Stimulated activated naive CD4-positive, alpha-beta T cell (primary cell): ENCODE measurements at places on chromosomes 4 and X.

- DNase-seq: no peak
Measured at GRCh38 chr4:136812100-136812880, 720.0 kb downstream of the PCDH18 start.

DNA sequence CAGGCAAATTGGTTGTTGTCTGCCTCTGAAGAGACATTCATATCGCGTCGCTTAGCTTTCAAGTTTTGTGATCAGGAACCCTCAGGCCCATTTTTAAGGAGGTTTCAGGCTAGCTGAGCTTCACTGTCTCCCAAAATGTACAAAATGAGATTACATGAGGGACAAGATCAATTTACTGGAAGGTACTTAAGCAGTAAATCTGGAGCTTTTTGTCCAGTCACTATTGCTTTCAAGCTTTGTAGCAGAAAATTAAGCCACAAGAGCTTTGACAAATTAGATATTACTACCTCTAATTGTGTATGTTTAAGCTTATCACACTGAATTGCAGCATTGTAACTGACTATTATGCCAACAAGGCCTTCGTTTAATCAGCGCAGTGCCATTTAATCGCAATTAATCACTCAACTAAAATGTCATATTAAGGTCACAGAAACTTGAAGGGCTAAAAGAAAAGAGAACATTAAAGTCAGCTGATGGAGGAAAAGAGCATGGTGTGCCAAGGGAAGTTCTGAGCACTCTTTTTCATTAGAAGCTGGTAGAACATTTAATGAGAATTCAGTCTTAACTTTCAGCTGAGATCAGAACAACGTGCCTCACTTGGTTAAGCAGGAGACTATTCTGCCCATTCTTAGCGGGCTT is 353.0 kb downstream of the FBXO8 start:
- no peak for DNase-seq

GRCh38 chr4:7244751-7245320 is 52.5 kb downstream of the SORCS2 start:
- DNase-seq: no peak

- DNase-seq: no peak
Measured at GRCh38 chr4:180304321-180304720, 1938.9 kb upstream of the TENM3 start.

DNA sequence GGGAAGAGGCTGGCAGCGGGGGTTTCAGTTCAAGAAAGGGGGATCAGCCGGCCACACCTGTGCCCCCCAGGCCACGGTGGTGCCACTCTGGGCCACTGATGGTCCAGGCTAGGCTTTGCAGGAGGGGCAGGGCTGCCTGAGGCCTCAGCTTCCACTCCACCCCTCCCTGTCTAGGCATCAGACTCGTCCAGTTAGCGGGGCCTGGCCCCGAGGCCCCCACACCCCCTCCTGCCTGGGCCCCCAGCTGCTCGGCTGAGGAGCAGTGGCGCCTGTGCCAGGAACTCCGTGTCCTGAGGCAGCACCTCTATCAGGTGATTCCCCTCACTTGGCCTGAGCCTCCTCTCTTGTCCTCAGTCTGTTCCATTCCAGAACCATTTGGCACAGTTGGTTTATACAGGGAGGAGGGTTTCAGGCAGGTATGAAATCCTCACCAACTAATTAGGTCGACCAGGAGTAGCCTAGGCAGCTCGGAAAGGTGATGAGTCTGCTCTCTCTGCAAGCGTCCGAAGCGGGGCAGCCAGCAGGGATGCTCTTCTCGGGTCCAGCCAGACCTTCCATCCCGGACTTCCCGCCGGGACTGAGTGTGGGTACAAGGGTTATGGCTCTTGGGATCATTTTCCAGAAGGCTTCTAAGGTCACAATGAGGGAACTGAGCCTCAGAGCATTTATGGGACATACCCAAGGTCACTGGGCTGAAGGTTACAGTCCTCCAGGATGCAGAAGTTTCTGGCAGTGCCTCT is 2.1 kb downstream of the NSG1 start:
- no peak for DNase-seq

GRCh38 chrX:48835524-48836329 is at the start of gene PCSK1N:
PCSK1N (minus strand) TSS chrX:48835610; CDS start chrX:48835532, 78 bp downstream.
- DNase-seq: peak; percentile 49

DNA sequence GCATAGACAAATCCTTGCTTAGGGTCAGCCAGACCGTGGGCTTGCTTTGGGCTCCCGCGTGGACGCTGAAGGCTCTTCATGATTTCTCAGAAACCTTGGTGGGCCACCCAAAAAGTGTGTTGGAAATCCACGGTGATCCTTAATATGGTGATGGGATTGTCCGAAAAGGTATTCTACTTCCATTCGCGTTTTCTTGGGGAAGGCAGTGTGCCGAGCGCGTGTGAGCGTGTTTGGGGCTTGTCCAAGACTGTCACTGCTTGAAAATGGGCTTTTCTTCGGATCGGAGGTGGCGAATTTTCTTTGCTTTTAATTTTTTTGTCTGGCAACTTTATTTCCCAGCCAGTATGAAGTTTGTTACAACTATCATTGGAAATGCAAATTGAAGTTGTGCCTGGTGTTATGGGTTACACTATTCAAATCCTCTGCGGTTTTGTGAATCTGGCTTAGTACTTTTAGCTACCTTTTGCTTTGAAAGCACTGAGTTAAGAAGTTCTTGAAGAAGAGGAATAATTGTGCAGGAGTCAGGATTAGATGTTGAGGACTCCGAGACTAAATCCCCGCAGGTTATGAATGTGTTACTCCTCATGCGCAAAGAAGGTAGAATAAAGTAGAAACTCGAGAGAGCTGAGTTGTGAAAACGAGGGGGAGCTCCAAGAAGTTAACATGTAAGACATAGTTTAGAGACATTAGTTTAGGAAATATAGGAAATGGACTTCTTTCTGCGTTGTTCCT is 3.2 kb downstream of the SPRY1 start:
- no peak for DNase-seq

- no peak for DNase-seq
Measured at GRCh38 chrX:19885732-19886131, 1.7 kb downstream of the SH3KBP1 start.

DNA sequence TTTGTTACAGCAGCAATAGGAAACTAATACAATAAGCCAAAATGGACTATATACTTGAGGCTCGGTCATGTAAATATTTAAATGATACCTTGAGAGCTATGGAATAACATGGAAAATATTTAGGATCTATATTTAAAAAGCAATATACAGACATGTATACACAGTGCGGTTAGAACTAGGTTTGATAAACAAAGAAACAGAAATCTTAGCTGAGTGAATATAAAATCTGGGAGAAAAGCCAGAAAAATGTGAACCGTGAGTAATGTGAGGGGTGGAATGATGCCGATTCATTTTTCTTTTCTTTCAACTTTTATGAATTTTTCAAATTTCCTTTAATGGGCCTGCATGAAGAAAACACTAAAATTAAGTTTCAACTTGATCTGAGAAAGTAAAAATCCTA is 104.1 kb downstream of the ATXN3L start:
- no peak for DNase-seq

- DNase-seq: no peak
Measured at GRCh38 chr4:138887741-138888140, 127.8 kb upstream of the NOCT start.

DNA sequence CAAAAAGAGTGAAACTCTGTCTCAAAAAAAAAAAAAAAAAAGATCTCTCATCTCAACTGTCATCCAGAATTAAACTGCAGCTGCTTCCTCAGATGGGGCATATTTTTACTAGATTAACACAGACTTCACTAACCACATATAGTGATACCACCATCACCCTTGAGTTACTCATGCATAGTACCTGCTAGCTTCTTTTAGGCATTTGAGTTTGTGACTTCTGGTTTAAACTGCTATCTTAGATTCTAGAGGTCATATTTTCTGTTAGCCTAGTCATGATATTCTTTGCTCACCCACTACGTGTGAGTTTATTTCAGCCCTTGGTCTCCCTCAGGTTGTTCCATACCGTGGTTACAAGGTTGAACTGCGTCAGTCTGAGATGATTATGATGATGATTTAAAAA is 154.9 kb upstream of the BMP3 start:
- no peak for DNase-seq

- no peak for DNase-seq
Measured at GRCh38 chr4:177444911-177445736, 2.9 kb upstream of the AGA start.

DNA sequence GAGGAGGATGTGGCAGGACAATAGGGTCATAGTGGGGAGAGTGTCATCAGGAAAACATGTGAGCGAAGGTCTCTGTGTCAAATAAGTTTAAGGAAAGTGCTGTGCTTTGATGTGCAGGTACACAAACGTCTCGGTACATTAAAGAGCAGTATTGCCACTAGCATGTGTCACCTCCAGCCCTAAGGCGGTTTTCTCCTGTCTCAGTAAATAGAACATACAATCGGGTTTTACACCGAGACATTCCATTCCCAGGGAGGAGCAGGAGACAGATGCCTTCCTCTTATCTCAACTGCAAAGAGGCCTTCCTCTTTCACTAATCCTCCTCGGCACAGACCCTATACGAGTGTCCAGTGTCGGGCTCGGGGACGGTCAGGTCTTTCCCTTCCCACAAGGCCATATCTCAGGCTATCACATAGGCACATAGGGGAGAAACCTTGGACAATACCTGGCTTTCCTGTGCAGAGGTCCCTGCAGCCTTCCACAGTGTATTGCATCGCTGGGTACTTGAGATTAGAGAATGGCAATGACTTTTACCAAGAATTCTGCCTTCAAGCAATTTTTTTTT is 684.5 kb downstream of the PDHA2 start:
- no peak for DNase-seq

GRCh38 chr4:79502081-79502480 is 94.1 kb upstream of the GK2 start:
- DNase-seq: no peak

DNA sequence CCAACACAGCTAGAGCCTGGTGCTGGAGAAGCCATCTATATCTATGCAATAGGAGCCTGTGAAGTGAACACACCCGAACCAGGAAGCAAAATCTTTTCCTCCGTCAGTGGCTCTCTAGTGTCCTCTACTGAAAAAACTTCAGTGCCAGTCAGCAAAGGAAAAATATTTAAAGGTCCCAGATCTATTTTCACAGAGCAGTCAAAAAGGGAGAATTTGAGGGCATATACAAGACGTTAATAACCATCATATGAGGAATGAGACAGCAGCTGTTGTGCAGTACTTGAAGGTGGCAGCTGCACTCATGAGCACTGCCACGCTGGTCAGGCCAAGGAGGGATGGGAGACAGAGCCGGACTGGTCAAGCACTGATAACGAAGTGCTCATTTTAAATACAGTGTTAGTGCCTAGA is 14.4 kb downstream of the MCUB start:
- no peak for DNase-seq

DNA sequence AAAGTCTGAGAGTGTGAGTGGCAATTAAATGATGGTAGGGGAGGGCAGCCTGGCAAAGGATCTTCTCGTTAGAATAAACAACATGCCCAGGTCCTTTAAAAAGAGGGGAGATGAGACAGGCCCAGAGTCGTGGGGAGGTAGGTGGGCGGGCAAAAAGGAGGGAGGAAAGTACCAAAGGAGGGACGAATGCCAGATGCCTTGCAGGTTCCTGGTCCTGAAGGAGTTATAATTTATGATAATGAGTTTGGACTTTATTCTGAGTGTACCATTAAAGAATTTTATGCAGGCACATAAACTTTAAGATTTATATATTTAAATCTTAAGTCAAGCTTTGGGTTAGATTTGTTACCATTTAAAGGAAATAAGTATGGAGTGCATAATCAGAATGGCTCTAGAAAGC is 62.3 kb upstream of the SMARCA5 start:
- no peak for DNase-seq

DNA sequence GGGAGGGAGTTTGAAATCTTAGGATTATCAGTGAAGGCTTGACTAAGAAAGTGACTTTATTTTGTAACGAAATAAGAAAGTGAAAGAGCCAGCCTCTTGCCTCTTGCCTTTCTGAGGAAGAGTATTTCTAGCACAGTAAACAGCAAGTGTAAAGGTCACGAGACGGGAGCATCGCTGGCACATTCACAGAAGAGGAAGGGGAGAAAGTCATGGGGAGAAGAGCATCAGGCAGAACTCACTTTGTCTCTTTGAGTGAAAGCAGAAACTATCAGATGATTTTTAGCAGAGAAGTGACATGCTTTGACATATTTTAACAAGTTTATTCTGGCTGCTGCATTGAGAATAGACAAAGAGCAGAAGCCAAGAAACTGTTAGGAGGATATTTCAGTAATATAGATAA is 313.8 kb downstream of the CAMK2D start:
- DNase-seq: no peak

DNA sequence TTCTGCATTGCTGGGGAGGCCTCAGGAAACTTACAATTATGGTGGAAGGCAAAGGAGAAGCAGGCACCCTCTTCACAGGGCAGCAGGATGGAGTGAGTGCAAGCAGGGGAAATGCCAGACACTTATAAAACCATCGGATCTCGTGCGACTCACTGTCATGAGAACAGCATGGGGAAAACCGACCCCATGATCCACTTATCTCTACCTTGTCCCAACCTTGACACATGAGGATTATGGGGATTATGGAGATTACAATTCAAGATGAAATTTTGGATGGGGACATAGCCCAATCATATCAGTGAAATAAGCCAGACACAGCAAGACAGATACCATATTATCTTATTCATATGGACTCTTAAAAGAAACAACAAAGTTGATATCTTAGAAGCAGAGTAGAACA is 134.9 kb downstream of the C4orf33 start:
- no peak for DNase-seq

DNA sequence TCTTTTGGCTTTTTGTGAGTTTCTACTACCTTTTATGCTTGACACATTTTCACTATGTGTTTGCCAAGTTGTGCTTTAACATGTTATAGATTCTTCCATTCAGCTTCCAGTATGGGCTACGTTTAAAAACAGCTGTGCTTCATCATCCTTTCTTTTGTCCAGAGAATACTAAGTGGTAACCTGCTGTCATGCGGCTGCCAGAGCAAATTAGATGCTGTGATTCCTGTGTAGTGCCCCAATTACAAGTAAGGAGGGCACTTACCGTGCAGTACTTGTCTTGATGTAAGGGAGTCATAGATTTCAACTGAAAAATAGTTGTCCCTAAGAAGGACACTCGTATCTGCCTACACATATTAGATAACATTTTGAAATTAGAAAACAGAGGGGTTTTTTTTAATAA is 531.8 kb upstream of the GALNTL6 start:
- DNase-seq: no peak

DNA sequence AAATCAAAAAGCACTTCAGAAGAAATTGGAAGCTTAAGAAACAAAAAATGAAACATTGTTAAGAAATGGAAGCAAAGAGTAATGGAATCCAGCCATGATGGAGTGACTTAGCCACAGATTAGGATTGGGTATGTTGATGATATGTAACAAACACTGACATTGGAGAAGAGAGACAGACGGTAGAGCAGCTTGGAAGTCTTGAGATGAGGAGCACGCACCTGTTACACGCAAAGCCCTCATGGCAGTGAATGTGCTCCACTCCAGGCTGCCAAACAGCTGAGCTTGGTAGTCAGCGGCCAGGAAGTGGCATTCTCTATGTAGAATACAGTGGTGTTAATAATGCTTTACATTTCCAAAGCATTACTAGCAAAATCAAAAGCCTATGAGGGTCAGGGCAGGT is 56.9 kb upstream of the GPRIN3 start:
- DNase-seq: no peak

DNA sequence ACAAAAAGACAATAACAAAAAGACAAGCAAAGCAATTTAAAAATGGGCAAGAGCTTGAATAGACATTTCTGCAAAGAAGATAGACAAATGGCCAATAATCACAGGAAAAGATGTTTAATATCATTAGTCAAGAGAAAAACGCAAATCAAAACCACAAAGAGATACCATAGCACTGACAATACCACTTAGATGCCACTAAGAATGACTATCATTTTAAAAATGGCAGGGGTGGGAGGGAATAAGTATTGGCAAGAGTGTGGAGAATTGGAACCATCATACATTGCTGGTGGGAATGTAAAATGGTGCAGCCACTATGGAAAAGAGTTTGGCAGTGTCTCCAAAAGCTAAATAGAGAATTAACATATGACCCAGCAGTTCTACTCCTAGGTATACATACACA is 15.1 kb upstream of the EXOC1 start:
- DNase-seq: no peak
